ENCODE measurements at places on chromosomes 12 and 14. TPM values are rescaled to one million over a fixed set of nuclear protein-coding genes. Genes with fewer than 3 reads are reported as not detected.

Gene ZNF385A
- total RNA-seq = 1.2 TPM

Gene IL31
- not detected for total RNA-seq

Gene KRT80
- not detected for total RNA-seq

Gene XRCC3
- 39.6 TPM for total RNA-seq

- no peak overlapping the region for H3K4me3 ChIP-seq
- no peak overlapping the region for H3K27ac ChIP-seq
- DNase-seq = no peak
Measured at GRCh38 chr14:56894591-56894991, 84.3 kb upstream of the OTX2 start.
